ENCODE measurements at places on chromosomes 5 and 9. TPM values are rescaled to one million over a fixed set of nuclear protein-coding genes. Genes with fewer than 3 reads are reported as not detected.

- no peaks in the 10 kb centered on the region for H3K36me3 ChIP-seq
- H3K27ac ChIP-seq: no peak overlapping the region
These were observed 1668.0 kb upstream of the C9orf72 start for GRCh38 chr9:29241320-29241719.

DNA sequence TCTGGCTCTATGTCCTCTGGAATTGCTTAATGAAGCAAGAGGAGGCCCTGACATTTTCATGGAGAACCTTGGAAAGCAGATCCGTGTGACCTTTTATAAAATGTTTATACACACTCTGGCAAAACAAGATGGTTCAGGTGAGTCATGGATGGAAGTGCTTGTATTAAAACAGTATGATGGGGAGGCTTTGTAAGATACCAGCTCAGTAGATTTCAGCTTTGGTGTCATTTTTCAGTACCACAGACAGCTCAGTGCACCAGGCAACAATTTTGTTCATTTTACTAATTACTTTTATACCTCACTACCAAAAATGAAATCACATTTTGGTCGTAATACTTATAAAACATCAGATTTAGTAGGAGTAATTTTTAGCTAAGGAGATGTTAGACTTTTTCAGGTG is 5.2 kb downstream of the KCNN2 start:
- no peak overlapping the region for H3K27ac ChIP-seq
- no peaks in the 10 kb centered on the region for H3K27me3 ChIP-seq
- DNase-seq: no peak
- H3K36me3 ChIP-seq: no peaks in the 10 kb centered on the region
- H3K4me3 ChIP-seq: no peak overlapping the region

- H3K27ac ChIP-seq: no peak overlapping the region
- peaks cover 12% of the 10 kb centered on the region for H3K27me3 ChIP-seq
- DNase-seq: no peak
- H3K4me3 ChIP-seq: no peak overlapping the region
- H3K36me3 ChIP-seq: no peaks in the 10 kb centered on the region
These were observed 3.2 kb downstream of the TERT start for GRCh38 chr5:1291611-1292080.

GRCh38 chr9:119829186-119829585 is 460.0 kb upstream of the BRINP1 start:
- no peak for DNase-seq
- H3K27ac ChIP-seq: no peak overlapping the region
- no peaks in the 10 kb centered on the region for H3K27me3 ChIP-seq
- H3K36me3 ChIP-seq: no peaks in the 10 kb centered on the region

DNA sequence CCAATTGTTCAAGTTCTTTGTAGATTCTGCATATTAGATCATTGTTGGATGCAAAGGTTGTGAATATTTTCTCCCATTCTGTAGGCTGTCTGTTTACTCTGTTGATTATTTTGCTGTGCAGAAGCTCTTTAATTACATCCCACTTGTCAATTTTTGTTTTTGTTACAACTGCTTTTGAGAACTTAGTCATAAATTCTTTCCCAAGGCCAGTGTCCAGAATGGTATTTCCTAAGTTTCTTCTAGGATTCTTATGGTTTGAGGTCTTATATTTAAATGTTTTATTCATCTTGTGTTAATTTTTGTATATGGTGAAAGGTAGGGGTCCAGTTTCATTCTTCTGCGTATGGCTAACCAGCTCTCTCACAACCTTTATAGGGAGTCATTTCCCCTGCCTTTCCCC is 116.5 kb downstream of the CPLANE1 start:
- no peaks in the 10 kb centered on the region for H3K27me3 ChIP-seq
- no peaks in the 10 kb centered on the region for H3K4me1 ChIP-seq
- no peaks in the 10 kb centered on the region for H3K36me3 ChIP-seq
- no peak for DNase-seq
- H3K4me3 ChIP-seq: no peak overlapping the region
- H3K27ac ChIP-seq: no peak overlapping the region

DNA sequence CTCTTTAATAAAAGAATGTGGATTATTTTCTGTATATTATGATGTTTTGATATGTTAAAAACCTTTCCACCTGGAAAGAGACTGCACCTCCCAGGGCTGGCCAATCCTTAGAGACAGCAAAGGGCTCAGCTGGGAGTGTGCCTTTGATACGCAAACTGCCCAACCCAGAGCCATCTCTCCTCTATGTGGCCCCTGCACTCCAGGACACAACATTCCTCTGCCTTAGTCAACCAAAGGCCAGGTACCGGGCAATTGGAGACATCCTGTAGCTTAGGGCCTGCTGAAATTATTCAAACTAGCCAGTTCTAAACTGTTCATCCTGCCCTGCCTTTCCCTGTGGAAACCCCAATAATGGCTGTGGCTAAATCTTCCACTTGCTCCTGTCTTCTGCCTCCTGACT is 5.0 kb upstream of the HSPB3 start:
- H3K4me1 ChIP-seq: no peaks in the 10 kb centered on the region
- no peak overlapping the region for H3K27ac ChIP-seq
- DNase-seq: no peak
- no peak overlapping the region for H3K4me3 ChIP-seq
- H3K36me3 ChIP-seq: no peaks in the 10 kb centered on the region

- H3K27ac ChIP-seq: no peak overlapping the region
- DNase-seq: no peak
- no peaks in the 10 kb centered on the region for H3K4me1 ChIP-seq
- H3K4me3 ChIP-seq: no peak overlapping the region
- no peaks in the 10 kb centered on the region for H3K27me3 ChIP-seq
These were observed 379.3 kb upstream of the CHD1 start for GRCh38 chr5:99308131-99308530.

GRCh38 chr9:129334105-129334935 is 156.3 kb upstream of the IER5L start:
- no peaks in the 10 kb centered on the region for H3K36me3 ChIP-seq
- DNase-seq: peak; percentile 97
- H3K4me1 ChIP-seq: peaks cover 36% of the 10 kb centered on the region
- no peak overlapping the region for H3K4me3 ChIP-seq
- H3K27me3 ChIP-seq: no peaks in the 10 kb centered on the region

DNA sequence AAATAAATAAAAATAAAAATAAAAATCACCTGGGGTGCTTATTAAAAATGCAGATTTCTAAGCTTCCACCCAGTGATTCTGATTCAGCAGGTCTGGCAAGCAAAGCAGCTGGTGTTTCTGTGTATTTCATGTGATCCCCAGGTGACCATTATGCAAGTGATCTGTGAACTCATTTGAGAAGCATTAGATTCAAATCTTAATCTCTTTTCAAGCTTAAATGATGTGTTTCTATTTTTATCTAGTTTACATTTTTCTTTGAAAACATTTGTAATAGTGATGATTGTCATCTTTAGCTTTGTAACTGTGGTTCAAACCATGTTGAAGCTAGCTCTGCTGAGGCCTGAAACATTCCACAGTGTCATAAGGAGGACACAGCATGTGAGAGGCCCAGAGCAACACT is 804.8 kb upstream of the ZNF608 start:
- no peak overlapping the region for H3K4me3 ChIP-seq
- H3K27me3 ChIP-seq: no peaks in the 10 kb centered on the region
- no peak overlapping the region for H3K27ac ChIP-seq
- no peaks in the 10 kb centered on the region for H3K36me3 ChIP-seq

- no peak overlapping the region for H3K4me3 ChIP-seq
- DNase-seq: peak; percentile 6
- H3K27me3 ChIP-seq: no peaks in the 10 kb centered on the region
- H3K36me3 ChIP-seq: no peaks in the 10 kb centered on the region
- no peaks in the 10 kb centered on the region for H3K4me1 ChIP-seq
- no peak overlapping the region for H3K27ac ChIP-seq
These were observed 37.3 kb downstream of the ADAMTS2 start for GRCh38 chr5:179307931-179308471.

- no peak overlapping the region for H3K27ac ChIP-seq
- H3K4me1 ChIP-seq: no peaks in the 10 kb centered on the region
- no peak overlapping the region for H3K4me3 ChIP-seq
- DNase-seq: no peak
- no peaks in the 10 kb centered on the region for H3K36me3 ChIP-seq
- no peaks in the 10 kb centered on the region for H3K27me3 ChIP-seq
These were observed 189.5 kb downstream of the BRINP1 start for GRCh38 chr9:119179701-119180100.

DNA sequence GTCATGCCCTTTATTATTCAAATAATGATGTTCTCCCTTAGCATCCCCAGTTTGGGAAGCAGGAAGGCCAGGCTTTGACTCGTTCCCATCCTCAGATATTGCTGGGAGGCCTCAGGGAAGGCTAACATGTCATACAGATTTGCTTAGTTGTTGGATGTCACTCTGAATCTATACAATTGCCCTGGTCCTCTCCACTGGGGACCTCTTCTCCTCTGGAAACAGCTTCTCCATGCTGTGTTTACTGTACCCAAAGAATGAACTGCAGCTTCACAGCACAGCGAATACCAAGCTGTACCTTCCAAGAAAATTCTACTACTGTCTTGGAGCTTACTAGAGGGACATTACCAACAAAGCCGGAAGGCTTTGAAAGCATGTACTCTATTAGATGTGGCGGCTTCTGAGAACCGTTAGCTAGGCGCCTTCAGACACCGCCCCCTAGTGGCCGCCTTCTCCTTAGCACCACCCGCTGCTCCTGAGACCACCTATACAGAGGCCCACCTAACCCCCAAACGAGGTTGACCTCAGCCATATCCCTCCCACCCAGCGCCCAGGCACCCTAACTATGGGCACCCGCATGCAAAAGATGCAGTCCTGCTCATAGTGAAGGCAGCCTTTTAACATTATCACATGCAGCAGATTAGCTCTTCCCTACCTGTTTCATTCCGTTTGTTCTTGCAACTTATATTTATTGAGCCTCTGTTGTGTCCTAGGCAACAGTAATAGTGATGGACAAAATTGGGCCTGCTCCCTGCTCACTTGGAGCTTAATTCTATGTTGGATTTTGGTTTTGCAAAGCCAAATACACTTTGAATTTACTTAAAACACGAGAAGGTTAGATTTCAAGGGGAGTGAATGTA is 34.9 kb upstream of the FOXI1 start:
- H3K27me3 ChIP-seq: no peaks in the 10 kb centered on the region
- no peaks in the 10 kb centered on the region for H3K4me1 ChIP-seq
- DNase-seq: no peak
- no peak overlapping the region for H3K4me3 ChIP-seq
- H3K36me3 ChIP-seq: no peaks in the 10 kb centered on the region

DNA sequence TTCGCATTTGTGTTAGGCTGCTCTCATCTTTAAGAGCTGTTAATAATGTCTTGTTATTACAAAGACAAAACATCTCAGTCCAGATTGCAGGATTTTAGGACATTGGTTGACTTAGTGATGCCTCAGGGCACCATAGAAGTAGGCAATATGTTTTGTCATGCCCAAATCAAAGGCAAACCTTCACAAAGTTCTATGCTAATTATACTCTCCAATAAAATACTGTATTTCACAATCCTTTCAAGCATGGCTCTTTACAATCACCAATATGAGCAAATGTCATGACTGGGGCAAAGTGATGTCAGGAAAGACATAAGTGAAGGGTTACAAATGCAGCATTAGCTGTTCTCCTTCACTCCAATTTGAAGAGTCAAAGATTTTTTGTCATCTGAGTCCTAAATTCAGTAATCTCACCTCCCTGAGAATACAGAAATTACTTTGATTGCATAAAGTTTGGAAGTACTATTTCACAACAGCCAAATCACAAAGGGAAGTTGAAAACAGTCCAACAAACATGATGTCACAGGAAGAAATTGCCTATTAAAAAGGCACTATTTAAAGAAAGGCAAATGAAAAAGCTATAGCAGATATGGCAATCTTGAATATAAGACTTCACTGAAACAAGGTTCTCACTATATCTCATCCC is 303.2 kb downstream of the PRR16 start:
- H3K4me1 ChIP-seq: no peaks in the 10 kb centered on the region
- H3K4me3 ChIP-seq: no peak overlapping the region
- no peaks in the 10 kb centered on the region for H3K27me3 ChIP-seq
- H3K36me3 ChIP-seq: no peaks in the 10 kb centered on the region
- no peak for DNase-seq

GRCh38 chr9:101397746-101398067 is 711 bp downstream of the MRPL50 start:
- no peaks in the 10 kb centered on the region for H3K27me3 ChIP-seq
- peaks cover 66% of the 10 kb centered on the region for H3K4me1 ChIP-seq
- H3K27ac ChIP-seq: peak overlapping the region; percentile 90
- no peak for DNase-seq
- peak overlapping the region; percentile 65 for H3K4me3 ChIP-seq

DNA sequence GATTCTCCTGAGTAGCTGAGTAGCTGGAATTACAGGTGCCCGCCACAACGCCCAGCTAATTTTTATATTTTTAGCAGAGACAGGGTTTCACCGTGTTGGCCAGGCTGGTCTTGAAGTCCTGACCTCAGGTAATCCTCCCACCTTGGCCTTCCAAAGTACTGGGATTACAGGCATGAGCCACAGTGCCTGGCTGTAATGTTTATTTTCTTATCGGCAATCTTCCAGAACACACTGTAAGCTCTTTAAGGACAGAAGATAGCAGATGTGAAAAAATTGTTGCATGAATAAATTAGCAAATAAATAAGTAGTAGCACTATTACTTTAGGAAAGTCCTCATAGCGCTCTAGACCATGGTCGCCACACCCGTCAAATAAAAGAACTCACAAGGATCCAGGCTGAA is 100.5 kb downstream of the ENC1 start:
- peak; percentile 26 for DNase-seq
- H3K27ac ChIP-seq: peak overlapping the region; percentile 18
- H3K27me3 ChIP-seq: no peaks in the 10 kb centered on the region
- no peaks in the 10 kb centered on the region for H3K36me3 ChIP-seq
- no peak overlapping the region for H3K4me3 ChIP-seq
- H3K4me1 ChIP-seq: peaks cover 54% of the 10 kb centered on the region

DNA sequence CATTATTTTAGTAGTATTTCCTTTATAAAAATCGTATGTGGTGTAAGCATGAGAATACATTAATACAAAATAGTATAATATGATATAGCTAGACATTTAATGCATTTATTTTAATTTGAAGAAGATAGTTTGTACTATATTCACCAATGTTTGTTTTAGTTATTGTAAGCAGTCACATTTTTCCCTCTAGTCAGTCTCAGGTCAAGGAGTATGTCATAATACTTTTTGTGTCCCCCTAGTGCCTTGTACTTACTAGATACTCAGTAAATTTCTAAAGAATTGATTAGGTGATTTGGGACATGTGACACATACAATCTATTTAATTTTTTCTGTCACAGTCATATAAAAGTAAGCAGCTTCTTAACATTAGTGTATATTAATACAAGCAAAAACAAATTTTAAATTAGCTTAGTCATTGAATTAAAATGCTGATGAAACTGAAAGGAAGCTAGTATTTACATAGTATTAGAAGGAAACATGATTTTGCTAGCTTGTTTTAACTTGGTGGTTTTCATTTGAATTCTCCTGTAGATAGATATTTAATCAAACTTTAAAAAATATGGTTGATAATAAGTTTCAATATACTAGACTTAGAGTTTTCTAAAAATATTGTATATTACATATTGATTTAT is 242.2 kb downstream of the FER start:
- no peak overlapping the region for H3K27ac ChIP-seq
- no peaks in the 10 kb centered on the region for H3K36me3 ChIP-seq
- no peaks in the 10 kb centered on the region for H3K27me3 ChIP-seq
- H3K4me3 ChIP-seq: no peak overlapping the region

Gene CHSY3
- 6.5 TPM for total RNA-seq

Gene C9orf153
- total RNA-seq: 1.3 TPM

Gene PROB1
- 1.3 TPM for total RNA-seq

Gene ANKRD18A
- 23.1 TPM for total RNA-seq

Gene ZNF169
- 7.0 TPM for total RNA-seq

Gene LRRC70
- total RNA-seq: 0.99 TPM
